ENCODE measurements at places on chromosomes 12 and 14. TPM values are rescaled to one million over a fixed set of nuclear protein-coding genes. Genes with fewer than 3 reads are reported as not detected.

HOXC5 gene
- not detected for total RNA-seq

KRT1 gene
- not detected for total RNA-seq

CCDC196 gene
- total RNA-seq, result not detected

KRT71 gene
- total RNA-seq, result not detected

SYT10 gene
- total RNA-seq, result not detected

RNFT2 gene
- total RNA-seq, result 0.63 TPM

CLECL1 gene
- not detected for total RNA-seq

EML5 gene
- total RNA-seq, result 0.13 TPM

SLC25A47 gene
- not detected for total RNA-seq

RNASE3 gene
- total RNA-seq, result not detected

C3AR1 gene
- total RNA-seq, result 0.13 TPM

ITFG2 gene
- 9.0 TPM for total RNA-seq

SEC23A gene
- total RNA-seq, result 239 TPM

CD27 gene
- total RNA-seq, result not detected

HHIPL1 gene
- total RNA-seq, result 1.4 TPM

RPL10L gene
- not detected for total RNA-seq

MMP14 gene
- 74.8 TPM for total RNA-seq

IQSEC3 gene
- total RNA-seq, result 0.13 TPM

WDR89 gene
- total RNA-seq, result 10.6 TPM

CCDC177 gene
- not detected for total RNA-seq

IL31 gene
- not detected for total RNA-seq

HPD gene
- not detected for total RNA-seq

PPP1R1A gene
- not detected for total RNA-seq

NRL gene
- 1.8 TPM for total RNA-seq

TMCC3 gene
- total RNA-seq, result 4.8 TPM

SETD1B gene
- total RNA-seq, result 3.3 TPM

RXYLT1 gene
- total RNA-seq, result 7.3 TPM

CISTR gene
- not detected for total RNA-seq

All from dermis microvascular lymphatic vessel endothelial cell (primary cell).